ENCODE measurements at places on chromosomes 6 and 20.

GRCh38 chr6:24353861-24354260 lies 4.0 kb downstream of the DCDC2 start:
- no peak for DNase-seq

GRCh38 chr6:155378724-155379123 lies 64.4 kb upstream of the TFB1M start:
- DNase-seq: no peak

DNA sequence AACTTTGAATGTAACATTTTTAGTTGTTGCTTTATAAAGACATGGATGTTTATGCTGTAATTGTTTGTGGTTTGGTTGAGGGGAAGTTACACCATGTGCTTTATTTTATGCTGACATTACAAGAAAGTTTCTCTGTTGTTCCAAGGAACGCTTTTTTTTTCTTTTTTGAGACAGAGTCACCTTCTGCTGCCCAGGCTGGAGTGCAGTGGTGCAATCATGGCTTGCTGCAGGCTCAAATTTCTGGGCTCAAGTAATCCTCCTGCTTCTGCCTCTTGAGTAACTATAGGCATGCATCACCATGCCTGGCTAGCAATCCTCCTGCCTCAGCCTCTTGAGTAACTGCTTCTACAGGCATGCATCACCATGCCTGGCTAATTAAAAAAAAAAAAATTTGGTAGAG lies 21.0 kb upstream of the IFNGR1 start:
- DNase-seq: no peak

DNA sequence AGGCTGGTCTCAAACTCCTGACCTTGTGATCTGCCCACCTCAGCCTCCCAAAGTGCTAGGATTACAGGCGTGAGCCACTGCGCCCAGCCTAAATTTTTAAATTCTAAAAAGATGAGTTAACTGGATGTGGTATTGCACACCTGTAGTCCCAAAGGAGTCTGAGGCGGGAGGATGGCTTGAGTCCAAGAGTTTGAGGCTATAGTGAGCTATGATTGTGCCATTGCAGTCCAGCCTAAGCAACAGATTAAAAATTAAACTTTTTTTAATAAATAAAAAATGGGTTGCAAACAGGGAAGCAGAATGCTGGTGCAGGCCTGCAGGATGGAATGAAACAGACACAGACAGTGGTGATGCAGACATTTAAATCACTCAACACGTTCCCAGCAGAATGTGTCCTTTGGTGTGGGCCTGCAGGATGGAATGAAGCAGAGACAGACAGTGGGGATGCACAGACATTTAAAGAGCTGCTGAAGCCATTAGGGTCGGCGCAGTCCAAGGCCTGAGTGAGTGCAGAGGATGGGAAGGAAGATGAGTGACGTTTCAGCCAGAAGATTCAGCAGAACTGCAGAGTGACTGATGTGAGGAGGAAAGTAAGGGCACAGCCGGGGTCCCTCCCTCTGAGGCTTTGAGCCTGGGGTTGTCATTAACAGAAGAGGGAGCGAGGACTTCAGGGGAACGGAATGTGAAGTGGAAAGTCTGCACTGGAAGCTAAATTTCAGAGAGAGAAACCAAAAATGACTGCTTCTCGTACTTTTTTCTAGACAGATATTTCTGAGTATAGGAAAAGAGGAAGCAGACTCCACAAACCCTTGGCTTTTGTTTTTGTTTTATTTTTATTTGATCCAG lies 117.5 kb downstream of the RIN2 start:
- DNase-seq: no peak

GRCh38 chr20:8547035-8547650 lies 415.1 kb downstream of the PLCB1 start:
- no peak for DNase-seq

- DNase-seq: no peak
These were observed 154.5 kb downstream of the ADGB start for GRCh38 chr6:146753306-146753705.
